ENCODE measurements at places on chromosomes 3 and 15.

- DNase-seq = no peak
These were observed 148.1 kb downstream of the SNRK start for GRCh38 chr3:43434431-43434830.

DNA sequence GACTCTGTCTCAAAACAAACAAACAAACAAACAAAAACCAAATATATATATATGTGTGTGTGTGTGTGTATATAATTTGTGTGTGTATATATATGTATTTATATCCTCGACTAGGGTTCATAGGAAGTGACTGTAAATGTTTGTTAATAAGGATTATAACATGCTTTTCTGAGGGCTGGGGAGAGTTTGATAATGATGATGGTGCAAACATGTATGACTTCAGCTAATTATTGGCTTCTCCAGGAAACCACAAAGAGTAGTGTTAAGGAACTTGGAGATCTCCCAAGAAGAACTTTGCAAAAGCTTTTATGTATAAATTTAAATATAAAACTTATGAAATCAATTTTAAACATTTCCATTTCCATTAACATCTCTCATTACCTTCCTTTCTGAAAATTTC, 3.9 kb upstream of the OPA1 start:
- no peak for DNase-seq

DNA sequence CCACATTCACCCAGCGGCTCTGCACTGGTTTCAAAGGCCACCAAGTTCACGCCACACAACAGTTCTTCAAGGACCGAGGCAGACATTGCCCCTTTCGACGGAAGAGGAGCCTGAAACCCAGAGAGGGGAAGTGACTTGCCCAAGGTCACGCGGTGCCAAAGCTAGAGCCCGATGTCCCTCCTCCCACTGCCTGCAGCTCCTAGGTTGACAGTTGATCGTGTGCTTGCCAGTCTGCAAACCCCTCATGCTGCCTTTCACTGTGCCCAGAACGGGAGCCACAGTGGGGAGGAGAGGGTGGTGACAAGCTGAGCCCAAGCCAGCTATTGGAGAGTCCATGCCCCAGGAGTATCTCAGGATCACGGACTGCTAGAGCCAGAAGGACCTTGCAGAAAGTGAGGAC, 230.9 kb downstream of the XXYLT1 start:
- no peak for DNase-seq

GRCh38 chr15:72237853-72238224, 6.8 kb upstream of the PKM start:
- DNase-seq = no peak

DNA sequence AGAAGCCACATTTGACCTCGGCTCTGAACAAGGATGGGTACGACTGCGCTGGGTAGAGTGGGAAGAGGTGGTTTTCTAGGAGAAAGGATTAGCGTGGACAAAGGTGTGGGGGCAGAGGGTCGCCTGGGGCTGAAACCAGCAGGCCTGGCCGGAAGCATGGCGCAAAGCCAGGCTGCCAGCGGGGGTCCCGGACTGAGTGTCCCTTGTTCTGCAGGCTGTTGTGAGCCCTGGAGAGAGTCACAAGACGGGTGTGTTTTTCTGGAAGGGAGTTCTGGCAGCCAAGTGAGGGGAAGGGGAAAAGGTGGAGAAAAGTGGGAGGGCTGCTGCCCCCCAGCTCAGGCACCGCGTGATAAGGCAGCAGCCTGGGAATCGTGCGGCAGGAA, 98.5 kb upstream of the MEF2A start:
- no peak for DNase-seq

- no peak for DNase-seq
These were observed 34.5 kb upstream of the NFKBIZ start for GRCh38 chr3:101814835-101815234.

DNA sequence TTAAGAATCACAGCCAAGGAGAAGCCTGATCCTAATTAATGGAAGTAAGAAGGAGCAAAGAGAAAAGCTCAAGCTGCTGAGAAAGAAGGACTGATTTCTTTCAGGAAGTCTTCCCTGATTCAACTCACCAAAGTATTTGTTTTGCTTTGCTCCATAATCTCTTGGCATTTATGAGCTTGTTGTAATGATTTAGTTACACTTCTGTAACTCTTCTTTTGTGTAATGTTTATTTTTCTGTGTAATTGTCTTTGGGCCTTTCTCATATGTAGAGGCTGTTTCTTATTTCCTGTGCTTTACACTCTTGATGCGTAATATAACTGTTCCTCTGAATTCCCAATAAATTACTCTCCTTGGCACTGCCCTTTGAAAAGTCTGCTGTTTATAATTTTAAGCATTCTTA, 80.0 kb downstream of the COL6A5 start:
- DNase-seq = no peak
